CD4-positive, alpha-beta memory T cell (primary cell): ENCODE measurements at places on chromosomes 6 and 20.

- no peak overlapping the region for H3K27ac ChIP-seq
- DNase-seq, result no peak
- no peaks in the 10 kb centered on the region for H3K36me3 ChIP-seq
- H3K4me3 ChIP-seq, result no peak overlapping the region
- H3K27me3 ChIP-seq, result no peaks in the 10 kb centered on the region
Observed at GRCh38 chr20:13025181-13025580, 16.4 kb downstream of the SPTLC3 start.

GRCh38 chr6:111888928-111889695, 15.9 kb upstream of the FYN start:
- H3K4me3 ChIP-seq, result no peak overlapping the region
- H3K27me3 ChIP-seq, result no peaks in the 10 kb centered on the region
- H3K27ac ChIP-seq, result no peak overlapping the region
- H3K36me3 ChIP-seq, result no peaks in the 10 kb centered on the region
- H3K4me1 ChIP-seq, result no peaks in the 10 kb centered on the region

DNA sequence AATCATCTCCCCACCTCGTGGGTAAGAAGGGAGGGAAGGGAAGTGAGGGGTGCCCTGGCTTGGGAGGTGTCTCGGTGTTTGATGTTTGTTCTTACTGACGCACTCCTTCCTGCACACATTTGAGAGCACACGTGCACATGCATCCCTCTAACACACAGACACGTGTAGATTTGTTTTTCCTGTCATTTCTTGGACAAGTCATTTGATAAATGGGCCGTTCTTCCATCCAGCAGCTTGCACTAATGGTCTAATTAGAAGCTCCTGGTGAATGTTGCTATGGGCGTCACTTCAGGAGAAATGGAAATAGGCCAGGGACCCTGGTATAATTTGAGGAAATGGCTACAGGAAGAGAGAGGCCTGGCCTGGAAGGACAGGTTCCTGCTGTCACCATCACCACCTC, 352.5 kb downstream of the CDH4 start:
- H3K36me3 ChIP-seq, result no peaks in the 10 kb centered on the region
- no peaks in the 10 kb centered on the region for H3K27me3 ChIP-seq
- DNase-seq, result no peak
- no peak overlapping the region for H3K4me3 ChIP-seq
- no peak overlapping the region for H3K27ac ChIP-seq

- DNase-seq, result peak; percentile 92
- H3K36me3 ChIP-seq, result no peaks in the 10 kb centered on the region
- no peaks in the 10 kb centered on the region for H3K27me3 ChIP-seq
- H3K4me3 ChIP-seq, result peak overlapping the region; percentile 66
Observed at GRCh38 chr6:53335224-53335994, 13.3 kb downstream of the ELOVL5 start.

GRCh38 chr6:157143171-157143889, 180.0 kb downstream of the TMEM242 start:
- no peak overlapping the region for H3K27ac ChIP-seq
- H3K4me1 ChIP-seq, result peaks cover 11% of the 10 kb centered on the region
- H3K27me3 ChIP-seq, result no peaks in the 10 kb centered on the region
- DNase-seq, result no peak

GRCh38 chr6:110158479-110158878, 21.0 kb downstream of the WASF1 start:
- H3K27ac ChIP-seq, result no peak overlapping the region
- no peaks in the 10 kb centered on the region for H3K36me3 ChIP-seq
- no peak for DNase-seq
- no peak overlapping the region for H3K4me3 ChIP-seq

- no peaks in the 10 kb centered on the region for H3K36me3 ChIP-seq
- H3K4me3 ChIP-seq, result no peak within 1 kb of the TSS
- no peak for DNase-seq
Observed at GRCh38 chr20:59300333-59301081, at the start of gene EDN3. TSS of gene EDN3 (plus strand) at chr20:59300611. CDS start at chr20:59300813, 202 bp downstream.

- H3K36me3 ChIP-seq, result no peaks in the 10 kb centered on the region
- H3K4me1 ChIP-seq, result no peaks in the 10 kb centered on the region
- H3K27ac ChIP-seq, result no peak overlapping the region
- no peak overlapping the region for H3K4me3 ChIP-seq
- no peaks in the 10 kb centered on the region for H3K27me3 ChIP-seq
- no peak for DNase-seq
Observed at GRCh38 chr6:155604991-155605390, 149.4 kb upstream of the NOX3 start.

- no peaks in the 10 kb centered on the region for H3K27me3 ChIP-seq
- H3K27ac ChIP-seq, result no peak overlapping the region
- no peaks in the 10 kb centered on the region for H3K4me1 ChIP-seq
- H3K36me3 ChIP-seq, result peaks cover 27% of the 10 kb centered on the region
- DNase-seq, result no peak
Observed at GRCh38 chr6:170360476-170360875, 53.9 kb downstream of the FAM120B start.
